LHCN-M2 (cell line): ENCODE measurements at places on chromosomes 7 and 10. TPM values are rescaled to one million over a fixed set of nuclear protein-coding genes. Genes with fewer than 3 reads are reported as not detected.

GRCh38 chr10:87636313-87636915 is 23.3 kb upstream of the PAPSS2 start:
- no peak for DNase-seq

SNCG gene
- 4.4 and 5.0 TPM in 2 replicates for total RNA-seq

DNA sequence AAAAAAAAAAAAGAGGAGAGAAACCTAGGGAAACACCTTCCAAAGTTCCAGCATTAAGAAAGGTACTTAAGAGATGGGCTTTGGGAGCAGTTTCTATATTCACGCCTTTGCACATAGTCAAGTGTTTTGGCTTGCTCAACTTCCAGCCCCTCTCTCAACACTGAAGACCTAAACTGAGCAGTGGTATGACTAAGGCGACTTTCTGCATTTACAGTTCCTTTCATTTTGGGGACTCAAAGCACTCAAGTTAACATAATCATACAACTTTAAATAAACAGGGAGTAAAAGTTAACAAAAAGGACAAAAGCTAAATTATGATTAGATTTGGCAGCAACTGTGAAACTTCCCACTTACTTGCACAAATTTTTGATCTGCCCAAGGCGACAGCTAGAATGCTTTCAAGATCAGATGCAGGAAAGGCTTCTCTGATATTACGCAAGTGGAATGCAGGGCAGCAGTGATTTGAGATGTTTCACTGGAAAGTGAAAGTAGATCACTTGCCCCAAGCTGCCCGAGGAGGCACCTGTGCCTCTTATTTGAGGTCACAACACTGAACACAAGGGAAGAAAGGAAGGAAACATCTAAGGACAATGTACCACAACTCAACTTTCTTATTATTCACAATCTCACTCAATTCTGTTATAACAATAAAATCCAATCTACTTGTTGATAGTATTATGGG is 199.5 kb downstream of the SKAP2 start:
- peak; percentile 22 for DNase-seq

CACNB2 gene
- not detected in 2 replicates for total RNA-seq

GRCh38 chr7:137086896-137087295 is 218.4 kb downstream of the CHRM2 start:
- no peak for DNase-seq

GRCh38 chr10:116811691-116812090 is 37.6 kb upstream of the ENO4 start:
- no peak for DNase-seq

GRCh38 chr7:1535100-1535458 is 4.6 kb downstream of the MAFK start:
- no peak for DNase-seq

GRCh38 chr7:70233776-70234175 is 635.5 kb downstream of the AUTS2 start:
- DNase-seq = no peak

GRCh38 chr10:30816820-30817171 is 187.2 kb upstream of the LYZL2 start:
- no peak for DNase-seq

- DNase-seq = no peak
Observed at GRCh38 chr10:97849687-97850402, at the start of gene GOLGA7B. GOLGA7B (plus strand) TSS chr10:97849843; CDS start chr10:97850304, 461 bp downstream.

ABCB8 gene
- total RNA-seq = 61.1 and 64.0 TPM in 2 replicates

VIM gene
- total RNA-seq = 9,336 and 11,900 TPM in 2 replicates

GRCh38 chr10:36765782-36766414 is 359.5 kb upstream of the ANKRD30A start:
- no peak for DNase-seq

DNA sequence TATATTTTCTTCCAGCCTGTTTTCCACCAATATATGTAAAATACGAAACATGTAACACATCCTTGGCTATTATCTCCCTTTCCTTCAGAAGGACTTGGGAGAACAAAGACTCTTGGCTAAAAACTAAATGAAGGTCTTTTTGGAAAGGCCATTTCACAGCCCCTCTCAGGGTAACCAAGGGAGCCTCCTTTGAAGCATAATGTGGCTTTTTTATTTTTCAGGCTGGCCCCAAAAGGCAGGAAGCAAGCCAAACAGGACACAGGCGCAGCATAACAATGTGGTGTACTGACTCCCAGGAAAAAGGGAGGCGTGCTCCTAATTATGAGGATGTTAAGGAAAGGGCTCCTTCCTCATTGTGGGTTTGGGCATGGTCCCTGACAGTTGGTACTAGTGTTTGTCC is 30.3 kb upstream of the CCSER2 start:
- DNase-seq = no peak

COL17A1 gene
- total RNA-seq = 0.26 TPM in 1 of 2 replicates, not detected in the other

- no peak for DNase-seq
Observed at GRCh38 chr10:106952033-106952432, 212.5 kb downstream of the SORCS1 start.

STEAP1B gene
- total RNA-seq = not detected in 2 replicates

DNA sequence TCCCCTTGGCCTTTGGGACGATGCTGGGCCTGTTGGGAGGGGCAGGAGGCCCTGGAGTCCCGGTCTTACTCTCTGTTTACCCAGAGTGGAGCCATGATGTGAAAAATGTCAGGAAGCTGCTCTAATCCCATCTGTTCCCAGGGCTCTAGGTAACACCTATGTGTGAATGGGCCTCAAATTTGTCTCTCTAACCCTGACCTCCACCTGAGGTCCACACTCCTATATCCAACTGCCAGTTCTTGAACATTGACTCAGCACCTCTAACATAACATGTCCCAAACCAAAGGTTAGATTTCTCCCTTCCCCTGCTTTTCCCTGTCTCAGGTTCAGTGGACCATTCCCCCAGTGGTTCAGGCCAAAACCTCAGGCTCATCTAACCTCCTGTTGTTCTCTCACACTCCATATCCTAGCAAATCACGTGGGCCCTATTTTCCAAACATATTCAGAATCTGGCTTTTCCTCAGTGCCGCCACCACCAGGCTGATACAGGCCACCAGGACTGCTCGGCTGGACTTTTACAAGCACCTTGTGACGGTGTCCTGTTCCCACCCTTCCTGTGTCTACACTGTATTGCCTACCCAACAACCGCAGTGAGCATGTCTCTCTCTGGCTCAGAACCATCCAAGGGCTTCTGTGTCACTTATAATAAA is 130.6 kb downstream of the ATXN7L1 start:
- no peak for DNase-seq

THSD7A gene
- total RNA-seq = under 0.01 TPM in 2 replicates

DNA sequence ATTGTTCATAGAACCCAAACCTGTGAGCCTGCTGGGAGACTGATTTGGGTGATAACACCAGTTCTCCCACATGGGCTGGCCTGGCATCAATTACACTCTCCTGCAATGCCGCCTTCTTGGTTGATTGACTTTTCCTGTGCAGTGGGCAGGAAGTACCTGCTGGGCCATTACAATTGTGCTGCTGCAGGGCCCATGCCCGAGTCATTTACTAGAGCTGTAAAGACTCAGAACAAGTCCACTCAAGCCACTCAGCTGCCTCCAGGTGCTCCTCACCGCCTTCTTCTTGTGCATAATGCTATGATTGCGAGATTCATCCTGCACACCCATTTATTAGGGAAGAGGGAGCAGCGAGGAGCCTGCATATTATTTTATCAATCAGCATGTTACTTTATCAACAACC is 264.0 kb downstream of the TCERG1L start:
- no peak for DNase-seq

- no peak for DNase-seq
Observed at GRCh38 chr10:113442336-113442735, 110.5 kb upstream of the HABP2 start.

- DNase-seq = no peak
Observed at GRCh38 chr10:3689871-3690510, 95.0 kb downstream of the KLF6 start.

GRCh38 chr10:42970451-42971250 is 106.2 kb upstream of the RET start:
- no peak for DNase-seq

TMEM178B gene
- total RNA-seq = 0.34 and 0.45 TPM in 2 replicates

GRCh38 chr7:39536951-39537350 is 29.3 kb upstream of the YAE1 start:
- DNase-seq = peak; percentile 28

C7orf57 gene
- total RNA-seq = 0.13 and 0.29 TPM in 2 replicates

ACTL6B gene
- not detected in 2 replicates for total RNA-seq

FAM180A gene
- total RNA-seq = 3.7 and 4.1 TPM in 2 replicates

ACTR1A gene
- 139 and 159 TPM in 2 replicates for total RNA-seq

GRCh38 chr7:155918720-155919390 is 106.6 kb upstream of the SHH start:
- DNase-seq = peak; percentile 97

CPN1 gene
- total RNA-seq = not detected in 2 replicates

HTRA1 gene
- 1,894 and 1,897 TPM in 2 replicates for total RNA-seq

TLL2 gene
- total RNA-seq = 0.11 TPM in 1 of 2 replicates, not detected in the other

HYAL4 gene
- not detected in 2 replicates for total RNA-seq

GRCh38 chr7:81626008-81626407 is 143.8 kb downstream of the HGF start:
- peak; percentile 54 for DNase-seq

SUGCT gene
- 23.3 and 29.0 TPM in 2 replicates for total RNA-seq

- no peak for DNase-seq
Observed at GRCh38 chr10:104613406-104613805, 27.7 kb upstream of the SORCS3 start.

- DNase-seq = no peak
Observed at GRCh38 chr10:90695915-90696676, 161.7 kb downstream of the HTR7 start.

- DNase-seq = no peak
Observed at GRCh38 chr10:102608487-102608886, 35.8 kb upstream of the TRIM8 start.

- DNase-seq = no peak
Observed at GRCh38 chr7:48249166-48249565, 77.9 kb downstream of the ABCA13 start.

ELAPOR2 gene
- 5.7 and 6.0 TPM in 2 replicates for total RNA-seq

DNA sequence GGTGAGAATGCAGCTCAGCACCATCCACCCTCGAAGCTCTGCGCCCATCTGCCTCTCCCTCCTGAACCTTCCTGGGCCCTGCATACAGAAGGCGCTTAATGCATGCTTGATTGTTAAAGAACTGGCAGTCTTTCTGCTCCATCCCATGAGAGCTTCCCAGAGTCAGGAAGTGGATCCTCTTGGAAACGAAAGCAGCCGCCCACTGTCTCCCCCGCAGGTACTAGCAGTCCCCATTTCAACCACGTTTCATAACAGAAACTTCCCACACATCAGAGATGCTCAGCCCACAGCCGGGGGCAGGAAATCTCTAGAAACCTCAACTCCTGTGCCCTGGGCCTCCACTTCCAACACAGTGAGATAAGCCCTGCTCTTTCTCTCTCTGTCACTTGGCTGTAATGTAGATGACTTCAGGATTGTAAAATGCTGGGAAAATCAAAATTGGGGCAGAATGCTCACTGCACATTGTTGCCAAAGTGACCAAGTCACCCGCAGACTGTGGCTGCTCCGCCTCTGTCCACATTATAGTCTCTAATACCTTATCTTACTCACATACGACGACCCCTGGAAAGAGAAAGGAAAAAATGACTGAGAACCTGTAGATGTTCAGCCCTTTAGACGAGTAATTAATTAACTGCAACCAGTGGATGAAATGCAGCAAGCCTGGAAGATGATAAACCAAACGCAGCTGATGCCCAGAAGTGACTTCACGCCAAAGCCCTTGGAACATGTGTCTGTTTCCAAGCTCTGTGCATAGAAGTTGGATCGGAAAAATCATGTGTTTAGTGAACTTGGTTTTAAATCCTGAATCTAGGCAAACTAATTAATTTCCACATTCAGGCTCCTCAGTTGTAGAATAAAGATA is 28.5 kb downstream of the GSDME start:
- DNase-seq = no peak

DNA sequence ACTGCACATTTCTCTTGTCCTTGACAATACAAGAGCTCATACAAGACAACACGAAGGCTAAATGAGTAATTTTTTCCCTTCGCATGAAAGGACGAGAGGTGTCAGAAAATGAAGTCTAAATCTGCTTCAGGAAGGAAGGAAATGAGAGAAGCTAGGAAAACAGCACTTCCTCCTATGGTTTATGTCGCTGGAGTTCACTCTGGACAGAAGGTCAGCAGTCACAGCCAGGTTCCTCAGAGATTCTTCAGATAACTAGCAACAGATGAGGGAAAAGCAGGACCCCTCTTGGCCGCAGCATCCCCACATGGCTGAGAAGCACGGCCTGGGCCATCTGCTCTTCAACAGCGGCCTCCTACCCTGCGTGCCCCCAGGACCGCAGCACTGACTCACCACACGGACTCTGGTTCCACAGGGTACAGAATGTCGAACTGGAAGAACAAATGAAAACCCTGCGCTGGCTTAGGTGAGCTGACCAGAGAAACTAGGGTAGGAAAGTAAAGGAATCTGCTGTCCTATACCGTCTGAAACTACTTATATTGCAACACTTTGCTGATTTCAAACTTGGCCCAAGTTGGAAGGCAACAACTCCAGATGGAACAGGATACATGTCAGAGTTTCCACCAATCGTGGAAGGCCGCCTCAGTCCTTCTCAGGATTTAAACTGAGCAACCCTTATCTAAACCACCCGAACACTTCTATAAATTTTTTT is 26.3 kb downstream of the DNMBP start:
- DNase-seq = peak; percentile 93

GRCh38 chr7:98288064-98288823 is 6.8 kb downstream of the BRI3 start:
- DNase-seq = no peak

DNA sequence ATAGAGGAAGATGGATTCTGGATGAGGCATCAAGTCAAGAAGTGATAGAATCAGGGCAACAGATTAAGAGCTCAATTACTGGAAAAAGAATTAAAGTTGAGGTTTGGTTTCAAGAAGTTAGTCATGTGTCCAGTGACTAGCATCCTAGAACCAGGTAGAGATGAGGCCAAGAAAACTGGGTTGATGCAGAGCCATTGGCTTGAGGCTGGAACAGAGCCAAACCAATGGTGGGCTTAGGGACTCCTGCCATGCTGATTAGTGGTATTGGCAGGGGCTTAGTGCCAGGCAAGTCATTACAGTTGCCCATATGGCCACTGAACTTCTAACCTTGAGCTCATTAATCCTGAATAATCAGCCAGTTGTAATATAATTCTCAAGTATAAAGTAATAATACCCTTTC is 18.5 kb downstream of the ZNF277 start:
- DNase-seq = no peak

PIK3AP1 gene
- 0.11 TPM in 1 of 2 replicates, not detected in the other for total RNA-seq

- DNase-seq = no peak
Observed at GRCh38 chr10:61987537-61987936, 86.0 kb downstream of the ARID5B start.

GRCh38 chr10:24462889-24463552 is 254.1 kb downstream of the KIAA1217 start:
- no peak for DNase-seq

DNA sequence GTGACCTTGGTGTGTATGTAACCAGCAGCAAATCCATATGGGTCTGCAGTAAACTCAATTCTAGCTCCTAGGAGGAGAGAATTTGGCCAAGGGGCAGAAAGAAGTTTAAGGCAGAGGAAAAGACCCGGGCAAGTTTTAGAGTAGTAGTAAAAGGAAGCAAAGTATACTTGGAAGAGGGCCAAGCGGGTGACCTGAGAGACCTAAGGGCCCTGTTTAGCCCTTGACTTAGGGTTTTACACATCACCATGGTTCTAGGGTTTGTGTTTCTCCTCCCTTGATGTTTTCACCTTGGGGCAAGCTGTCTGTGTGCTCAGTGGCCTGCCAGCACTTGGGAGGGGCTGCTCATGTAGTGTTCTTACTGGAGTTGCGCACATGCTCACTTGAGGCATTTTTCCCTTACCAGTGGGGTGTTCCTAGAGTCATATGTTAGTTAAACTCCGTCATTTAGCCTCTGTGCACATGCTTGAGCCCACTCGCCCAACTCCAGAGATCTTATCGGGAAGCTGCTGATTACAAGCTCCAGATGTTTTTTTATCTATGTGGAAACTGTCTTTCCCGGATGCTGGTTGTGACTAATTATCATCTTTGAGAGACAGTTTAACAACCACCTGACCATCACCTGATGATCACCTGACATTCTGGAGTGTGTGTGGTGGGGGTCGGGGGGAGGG is 137.6 kb upstream of the PRSS1 start:
- no peak for DNase-seq
